ENCODE measurements at places on chromosomes 7 and 10.
A peak's percentile ranks its signal among the peaks of the same experiment; 100 is the strongest.

- no peak for DNase-seq
Observed at GRCh38 chr7:155993420-155994278, 181.4 kb upstream of the SHH start.

- DNase-seq, result no peak
Observed at GRCh38 chr7:101278461-101279292, 33.8 kb upstream of the FIS1 start.

DNA sequence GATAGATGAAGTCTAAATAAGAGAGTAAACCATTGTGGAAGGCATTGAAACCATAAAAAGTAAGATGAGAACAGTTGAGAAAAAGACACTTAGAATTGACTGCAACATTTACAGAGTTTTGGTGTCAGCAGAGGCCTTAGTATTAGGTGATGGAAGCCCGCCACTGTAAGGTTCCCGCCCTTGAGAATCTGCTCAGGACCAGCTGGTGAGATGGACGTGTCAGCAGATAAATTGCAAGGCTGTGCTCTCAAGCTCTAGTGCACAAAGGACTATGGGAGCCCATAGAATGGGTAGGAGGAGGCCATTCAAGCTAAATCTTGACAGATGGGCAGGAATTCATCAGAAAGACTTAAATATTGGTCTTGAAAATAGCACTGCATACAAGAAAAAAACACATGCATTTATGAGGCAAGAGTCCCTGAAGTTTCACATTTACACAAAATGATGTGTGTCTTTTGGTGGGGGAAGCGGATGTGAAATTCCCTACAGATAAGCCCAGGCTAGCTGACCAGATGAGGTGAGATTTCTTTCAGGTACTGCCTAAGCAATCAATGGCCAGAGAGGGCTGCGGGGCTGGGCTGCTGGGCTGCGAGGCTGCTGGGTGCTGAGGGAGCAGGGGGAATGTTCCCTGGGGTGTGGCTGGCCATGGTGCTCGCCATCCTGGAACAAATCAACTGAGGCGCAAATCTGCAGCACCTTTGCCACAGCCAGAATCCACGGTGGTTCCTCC lies 42.5 kb downstream of the SYPL1 start:
- no peak for DNase-seq

- no peak for DNase-seq
Observed at GRCh38 chr10:77297393-77297739, 340.2 kb downstream of the KCNMA1 start.

GRCh38 chr10:52257692-52258075 lies 56.4 kb upstream of the DKK1 start:
- no peak for DNase-seq

GRCh38 chr10:52644373-52645186 lies 128.0 kb downstream of the MBL2 start:
- no peak for DNase-seq

DNA sequence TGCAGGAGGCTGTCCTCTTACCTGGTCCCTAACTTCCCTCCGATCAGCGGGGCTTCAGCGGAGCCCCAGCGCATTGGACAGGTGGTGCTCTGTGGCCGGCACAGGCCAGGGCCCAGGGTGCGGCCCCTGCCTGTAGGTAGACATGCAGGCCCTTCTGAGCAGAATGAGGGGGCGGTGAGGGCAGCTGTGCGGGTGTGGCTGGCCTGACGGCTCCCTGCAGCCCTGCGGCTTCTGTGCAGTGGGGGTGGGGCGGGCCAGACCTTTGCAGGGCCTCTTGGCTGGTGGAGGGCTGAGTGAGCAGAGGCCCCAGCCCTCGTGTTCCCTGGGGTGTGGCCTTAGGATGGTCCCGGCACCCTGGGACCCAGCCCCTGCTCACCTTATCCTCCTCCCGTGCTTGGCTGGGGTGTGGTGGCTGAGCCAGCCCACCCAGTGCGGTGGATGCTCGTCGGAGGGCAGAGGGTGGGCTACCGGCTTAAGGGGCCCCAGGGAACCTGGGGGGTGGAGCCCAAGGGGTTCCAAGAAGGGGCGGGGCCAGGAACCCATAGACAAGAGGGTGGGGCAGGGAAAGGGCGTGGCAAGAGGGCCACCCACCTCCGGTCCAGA lies 175.2 kb upstream of the TNRC18 start:
- no peak for DNase-seq

GRCh38 chr7:130369110-130369711 lies 11.1 kb upstream of the CPA1 start:
- DNase-seq, result no peak

DNA sequence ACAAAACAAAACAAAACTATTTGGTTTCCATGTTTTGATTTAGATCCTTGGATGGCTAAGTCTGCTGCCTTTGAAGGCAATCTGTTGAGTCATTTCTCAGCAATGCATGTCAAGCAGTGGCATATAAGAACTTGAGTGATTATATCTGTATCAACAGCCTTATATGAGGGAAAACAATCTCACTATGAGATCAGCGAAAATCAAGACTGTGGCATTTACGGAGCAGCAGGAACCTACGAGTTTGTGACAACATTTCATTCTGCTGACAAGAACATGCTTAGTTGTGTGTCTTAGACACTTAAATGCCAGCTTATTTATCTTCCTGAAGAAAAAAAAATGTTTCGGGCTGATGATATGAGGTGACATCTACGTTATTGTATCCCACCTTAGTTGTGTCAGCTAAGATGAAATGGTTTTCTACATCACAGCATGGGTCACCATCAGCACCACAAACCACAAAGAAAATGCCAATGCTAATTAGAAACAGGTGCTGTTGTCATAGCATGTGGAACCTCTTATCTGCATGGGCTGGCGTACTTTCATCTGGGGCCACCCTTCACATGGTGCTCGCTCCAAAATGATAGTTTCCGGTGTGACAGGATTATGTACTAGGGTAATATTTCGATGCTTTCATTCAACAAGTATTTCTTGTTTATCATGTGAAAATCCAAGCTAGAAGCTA lies 1085.5 kb downstream of the SORCS1 start:
- DNase-seq, result no peak

GRCh38 chr7:139775829-139776266 lies 1.9 kb downstream of the HIPK2 start:
- DNase-seq, result peak; percentile 70

GRCh38 chr10:78866731-78867554 lies 201.8 kb upstream of the ZMIZ1 start:
- no peak for DNase-seq

DNA sequence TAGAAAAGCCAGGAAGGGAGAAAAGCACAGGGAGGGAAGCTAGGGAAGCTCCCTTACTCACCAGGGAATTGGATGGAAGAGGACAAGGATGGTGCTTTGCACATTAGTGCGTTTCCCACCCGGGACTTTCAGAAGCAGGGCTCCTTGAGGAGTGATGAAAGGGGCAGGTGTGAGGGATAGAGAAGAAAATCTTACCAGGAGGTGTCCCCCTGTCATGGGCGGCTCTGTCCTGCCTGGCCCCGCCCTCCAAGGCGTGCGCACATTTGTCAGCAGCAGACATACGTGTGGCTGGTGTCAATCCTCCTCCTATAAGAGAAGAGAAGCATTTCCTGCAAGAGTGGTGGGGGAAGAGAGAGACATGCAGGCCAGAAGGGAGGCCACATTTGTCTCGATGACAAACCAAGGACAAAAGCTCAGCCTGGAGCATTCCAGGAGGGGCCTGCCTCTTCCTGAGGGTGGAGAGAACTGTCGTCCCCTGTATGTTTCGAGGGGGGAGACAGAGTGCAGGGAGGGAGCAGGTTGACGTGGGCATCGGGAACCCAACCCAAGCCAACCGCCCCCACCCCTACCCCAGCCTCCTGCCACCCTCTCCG lies 47.4 kb upstream of the COMTD1 start:
- no peak for DNase-seq

DNA sequence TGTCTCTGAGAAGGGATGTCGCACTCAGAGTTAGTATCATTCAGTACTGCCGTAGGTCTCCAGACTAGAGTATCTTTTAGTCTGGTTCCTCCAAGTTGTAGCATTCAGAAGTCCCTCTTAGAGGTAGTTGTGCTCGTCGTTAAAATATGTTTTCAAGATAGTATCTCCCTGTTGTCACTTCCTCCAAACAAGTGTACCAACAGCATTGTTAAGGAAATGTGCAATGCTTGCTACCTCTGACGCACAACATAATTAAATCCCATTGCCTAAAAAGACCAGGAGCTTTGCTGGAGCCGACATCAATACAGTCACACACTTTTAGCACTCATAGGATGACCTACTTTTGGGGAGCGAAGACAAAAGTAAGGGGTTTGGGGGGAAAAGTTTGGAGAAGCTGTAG lies 80.0 kb upstream of the STK17A start:
- DNase-seq, result no peak

- no peak for DNase-seq
Observed at GRCh38 chr7:135723411-135723810, 4.6 kb downstream of the SLC13A4 start.

DNA sequence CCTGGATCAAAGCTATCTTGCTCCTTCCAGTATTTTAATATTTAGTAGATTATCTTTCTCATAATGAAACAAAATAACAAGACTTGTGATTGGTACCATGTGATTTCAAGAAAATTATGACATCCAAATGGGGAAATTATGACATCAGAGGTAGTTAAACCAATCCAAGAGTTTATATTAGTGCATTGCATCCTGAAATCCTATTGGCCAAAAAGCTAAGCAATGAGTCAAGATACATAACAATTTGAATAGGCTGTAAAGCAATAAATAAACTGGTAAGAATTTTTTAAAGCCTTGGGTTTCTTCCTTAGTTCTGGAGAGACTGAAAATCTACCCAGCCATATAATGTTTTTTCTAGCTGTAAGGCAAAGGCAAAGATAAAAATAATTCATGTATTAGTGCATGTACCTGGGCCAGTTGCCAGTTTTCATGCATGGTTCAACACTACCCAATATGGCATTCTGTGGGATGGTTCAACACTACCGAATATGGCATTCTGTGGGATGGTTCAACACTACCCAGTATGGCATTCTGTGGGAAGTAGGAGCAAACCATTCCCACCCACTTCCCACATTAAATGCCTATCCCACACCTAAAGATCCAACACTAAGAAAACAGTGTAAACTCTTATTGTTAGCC lies at the start of gene RNF148:
TSS of gene RNF148 (minus strand) at position 51 of the 639 bp plus-strand sequence. CDS start 172 bp downstream, outside the sequence.
- no peak for DNase-seq

GRCh38 chr7:108009873-108010272 lies 6.9 kb upstream of the LAMB1 start:
- no peak for DNase-seq

GRCh38 chr7:91064938-91065337 lies 199.3 kb upstream of the FZD1 start:
- DNase-seq, result no peak

DNA sequence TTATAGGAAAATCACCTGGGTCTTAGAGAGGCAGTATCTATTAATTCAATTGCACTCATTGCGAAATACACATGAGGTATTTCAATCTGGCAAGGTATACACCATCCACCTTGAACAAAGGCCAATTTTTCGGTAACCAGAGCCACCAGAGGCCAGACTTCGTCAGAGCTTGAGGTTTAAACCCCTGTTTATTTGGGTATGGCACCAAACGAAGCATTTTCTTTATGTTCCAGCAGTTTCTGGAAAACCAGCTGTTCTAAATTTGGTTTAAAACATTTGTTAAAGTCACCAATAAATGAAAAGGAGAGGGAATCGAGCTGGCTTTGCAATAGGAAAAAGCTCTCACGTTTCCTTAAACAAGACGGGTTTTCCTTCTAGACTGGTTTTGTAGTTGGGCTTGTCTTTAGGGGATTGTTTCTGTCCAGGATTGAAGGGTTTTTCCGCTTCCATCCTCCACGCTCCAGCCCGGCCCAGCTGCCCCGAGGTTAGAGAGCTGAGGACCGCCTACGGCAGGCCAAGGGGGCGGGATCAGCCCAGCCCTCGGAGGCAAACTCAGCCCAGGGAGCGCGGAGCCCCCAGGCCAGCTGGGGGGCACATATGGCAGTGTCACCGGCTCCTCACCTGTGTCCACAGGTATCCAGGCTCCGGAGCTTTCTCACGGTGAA lies 539.4 kb upstream of the MGMT start:
- no peak for DNase-seq

DNA sequence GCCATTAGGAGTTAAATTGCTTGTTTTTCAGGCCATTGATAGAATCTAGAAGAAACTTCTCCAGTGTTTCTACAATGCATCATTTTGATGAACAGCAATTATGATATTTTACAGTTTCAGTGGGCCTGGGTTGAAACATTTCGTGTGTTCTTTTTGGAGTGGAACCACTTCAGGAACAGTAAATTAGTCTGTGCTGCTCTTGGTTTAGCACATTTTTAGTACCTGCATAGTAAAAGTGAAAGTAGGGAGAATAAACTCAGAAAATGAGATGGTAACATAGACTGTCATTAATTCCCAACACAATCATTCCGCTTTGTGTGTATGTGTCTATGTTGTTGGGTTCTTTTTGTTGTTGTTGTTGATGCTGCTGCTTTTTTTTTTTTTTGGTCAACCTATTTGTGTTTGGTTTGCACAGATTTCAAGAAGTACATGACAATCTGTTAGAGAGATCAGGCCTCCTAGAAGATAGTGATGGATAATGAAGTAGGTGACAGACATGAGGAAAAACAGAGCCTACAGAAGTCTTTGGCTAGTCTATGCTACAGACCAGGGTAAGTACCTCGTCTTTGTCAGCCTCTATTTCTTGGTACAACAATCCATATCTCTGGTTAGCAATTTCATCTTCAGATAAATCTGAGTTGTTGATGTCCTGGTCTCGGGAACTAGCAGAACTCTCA lies 154.0 kb upstream of the TARP start:
- DNase-seq, result no peak

- DNase-seq, result no peak
Observed at GRCh38 chr10:84074521-84074920, 64.8 kb upstream of the GHITM start.

DNA sequence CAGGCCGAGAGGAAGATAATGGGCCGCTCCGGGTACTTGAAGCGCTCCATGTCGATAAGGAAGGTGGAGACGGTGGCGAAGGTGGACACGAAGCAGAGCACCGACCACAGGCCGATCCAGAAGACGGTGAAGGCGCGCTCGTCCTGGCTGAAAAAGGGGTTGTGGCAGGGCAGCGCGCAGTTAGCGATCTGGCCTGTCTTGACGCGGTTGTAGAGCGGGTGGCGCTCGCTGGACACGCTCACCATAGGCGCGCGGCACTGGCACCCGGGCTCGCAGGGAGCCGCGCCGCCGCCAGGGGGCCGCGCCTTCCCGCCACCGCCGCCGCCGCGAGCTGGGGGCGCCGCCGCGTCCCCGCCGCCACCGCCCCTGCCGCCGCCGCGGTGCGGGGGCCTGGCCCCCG lies 1.6 kb downstream of the FZD8 start:
- DNase-seq, result peak; percentile 36

- DNase-seq, result no peak
Observed at GRCh38 chr7:5419539-5420066, 4.0 kb downstream of the TNRC18 start.

- DNase-seq, result peak; percentile 68
Observed at GRCh38 chr10:3961082-3961481, 176.1 kb upstream of the KLF6 start.

DNA sequence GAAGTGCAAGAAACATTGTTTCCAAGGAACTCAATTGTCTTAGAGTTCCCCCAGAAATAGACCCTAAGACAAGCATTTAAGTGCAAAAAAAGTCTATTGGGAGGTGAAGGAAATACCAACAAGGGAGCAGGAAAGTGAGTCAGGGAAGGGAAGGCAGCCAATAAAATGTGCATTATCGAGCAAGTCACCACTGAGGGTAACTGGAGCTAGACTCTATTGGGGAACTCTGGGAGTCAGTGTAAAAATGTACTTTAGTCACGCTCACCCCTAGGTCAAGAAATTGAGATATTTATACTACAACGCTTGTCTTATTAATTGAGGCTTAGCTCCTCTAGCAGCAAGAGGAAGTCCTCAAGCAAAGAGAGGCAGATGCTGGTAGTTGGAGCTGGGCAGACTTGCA lies 137.7 kb downstream of the RTKN2 start:
- DNase-seq, result no peak

- no peak for DNase-seq
Observed at GRCh38 chr7:122304319-122304975, at the start of gene FEZF1. TSS of gene FEZF1 (minus strand) at chr7:122304750. CDS start at chr7:122304437, 313 bp downstream.

Data from CD4-positive, alpha-beta T cell treated with Interleukin-12 subunit alpha and Interleukin-12 subunit beta, for 1 hour (primary cell).